ENCODE measurements at places on chromosomes 7 and 10.

- no peak for DNase-seq
Observed at GRCh38 chr7:69172357-69173077, 425.8 kb upstream of the AUTS2 start.

GRCh38 chr10:100008708-100009282 is 952 bp downstream of the DNMBP start:
- no peak for DNase-seq

DNA sequence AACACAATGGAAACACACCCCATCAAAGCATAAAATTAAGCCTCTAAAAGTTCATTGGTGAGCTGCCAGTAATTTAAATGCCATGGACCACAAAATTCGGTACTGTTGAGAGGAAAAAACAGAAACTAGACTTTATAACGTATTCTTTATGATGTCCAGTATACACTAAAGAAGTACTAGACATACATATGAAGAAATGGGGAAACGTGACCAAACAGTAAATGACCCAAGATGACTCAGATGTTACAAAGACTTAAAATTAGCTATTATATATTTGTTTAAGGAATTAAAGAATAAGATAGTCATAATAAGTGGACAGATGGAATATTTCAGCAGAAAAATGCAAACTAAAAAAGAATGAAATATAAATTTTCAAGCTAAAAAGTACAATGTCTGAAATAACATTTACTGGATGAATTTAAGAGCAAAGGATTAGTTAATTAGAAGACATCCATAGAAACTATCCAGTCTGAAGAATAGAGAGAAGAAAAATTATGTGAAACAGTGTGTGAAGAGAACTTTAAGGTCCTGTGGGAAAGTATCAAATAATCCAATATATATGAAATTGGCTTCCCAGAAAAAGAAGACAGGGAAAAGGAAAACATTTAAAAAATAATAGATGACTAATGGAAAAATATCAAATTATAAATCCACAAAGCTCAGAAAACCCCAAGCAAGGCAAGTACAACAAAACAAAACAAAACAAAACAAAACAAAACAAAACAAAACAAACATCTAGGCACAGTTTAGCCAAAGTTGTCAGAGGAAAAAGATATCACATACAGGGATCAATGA is 69.4 kb downstream of the SAMD9 start:
- DNase-seq: no peak

DNA sequence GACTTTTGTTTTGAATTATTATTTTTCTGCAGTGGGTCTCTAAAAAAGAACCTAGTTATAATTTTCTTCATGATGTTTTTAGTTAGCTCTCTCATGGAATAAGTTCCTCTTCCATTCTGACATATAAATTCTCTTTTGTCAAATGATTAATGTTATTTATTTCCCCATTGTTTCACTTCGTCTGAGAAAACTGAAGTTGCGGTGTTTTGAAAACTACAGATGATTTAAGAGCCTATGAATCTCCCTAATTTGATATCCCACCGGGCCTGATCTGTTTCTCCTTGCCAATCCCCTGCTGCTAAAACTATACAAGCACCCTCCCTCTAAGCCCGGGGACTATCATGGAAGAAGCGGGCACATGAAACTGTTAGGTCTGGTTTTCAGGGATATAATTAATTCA is 41.4 kb downstream of the HTR7 start:
- no peak for DNase-seq

DNA sequence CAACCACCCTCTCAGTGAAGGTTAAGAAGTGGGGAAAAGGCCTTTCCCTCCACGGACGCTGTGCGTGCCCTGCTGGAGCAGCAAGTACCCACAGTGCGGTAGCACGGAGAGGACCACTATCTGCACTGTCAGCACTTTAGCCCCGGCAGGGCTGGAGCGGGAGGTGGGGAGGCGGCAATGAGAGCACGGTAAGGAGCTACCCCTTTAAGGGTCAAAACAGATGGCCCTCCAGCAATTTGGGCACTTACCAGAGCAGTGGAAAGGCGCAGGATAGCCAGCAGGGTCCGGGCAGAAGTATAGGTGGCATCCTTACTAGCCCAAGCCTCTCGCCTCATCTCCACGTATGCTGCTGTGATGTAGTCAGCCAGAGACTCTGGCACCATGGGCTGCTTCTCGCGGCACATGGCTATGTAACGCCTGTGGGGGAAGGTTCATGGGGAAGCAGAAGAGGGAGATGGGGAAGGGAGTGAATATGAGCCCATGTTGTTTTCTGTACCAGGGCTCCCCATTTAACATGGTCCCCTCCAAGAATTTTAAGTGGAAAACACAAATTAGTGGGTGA is 5.2 kb downstream of the COPS6 start:
- no peak for DNase-seq

- no peak for DNase-seq
Observed at GRCh38 chr10:97095701-97096260, 90.0 kb downstream of the SLIT1 start.

- no peak for DNase-seq
Observed at GRCh38 chr7:48427671-48428070, 256.4 kb downstream of the ABCA13 start.

GRCh38 chr7:128932862-128933179 is 4.9 kb upstream of the IRF5 start:
- DNase-seq: no peak

GRCh38 chr7:142025896-142026295 is 30.2 kb downstream of the MGAM start:
- no peak for DNase-seq

- DNase-seq: no peak
Observed at GRCh38 chr7:100589341-100589947, 3.3 kb downstream of the FBXO24 start.

- DNase-seq: no peak
Observed at GRCh38 chr10:102712089-102712488, 2.1 kb downstream of the ARL3 start.

- DNase-seq: no peak
Observed at GRCh38 chr7:128725531-128725930, 13.6 kb upstream of the CALU start.

DNA sequence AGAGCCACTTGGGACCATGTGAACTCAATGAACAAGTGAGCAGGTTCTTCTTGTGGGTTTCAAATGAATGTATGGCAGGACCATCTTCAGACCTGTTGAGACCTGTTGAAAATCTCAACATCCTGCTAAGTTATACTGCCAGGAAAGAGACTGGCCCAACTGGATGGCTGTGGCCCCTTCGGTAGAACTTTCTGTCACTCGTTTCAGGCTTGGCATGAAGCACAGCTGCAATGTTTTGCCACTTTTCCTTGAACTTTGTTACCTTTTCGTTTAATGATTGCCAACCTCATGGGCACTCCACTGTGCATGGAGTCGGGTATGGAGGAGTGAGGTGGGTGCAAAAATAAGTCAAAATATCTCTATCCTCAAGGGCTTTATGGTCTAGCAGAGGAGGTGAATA is 36.7 kb upstream of the SLC35B4 start:
- DNase-seq: no peak

DNA sequence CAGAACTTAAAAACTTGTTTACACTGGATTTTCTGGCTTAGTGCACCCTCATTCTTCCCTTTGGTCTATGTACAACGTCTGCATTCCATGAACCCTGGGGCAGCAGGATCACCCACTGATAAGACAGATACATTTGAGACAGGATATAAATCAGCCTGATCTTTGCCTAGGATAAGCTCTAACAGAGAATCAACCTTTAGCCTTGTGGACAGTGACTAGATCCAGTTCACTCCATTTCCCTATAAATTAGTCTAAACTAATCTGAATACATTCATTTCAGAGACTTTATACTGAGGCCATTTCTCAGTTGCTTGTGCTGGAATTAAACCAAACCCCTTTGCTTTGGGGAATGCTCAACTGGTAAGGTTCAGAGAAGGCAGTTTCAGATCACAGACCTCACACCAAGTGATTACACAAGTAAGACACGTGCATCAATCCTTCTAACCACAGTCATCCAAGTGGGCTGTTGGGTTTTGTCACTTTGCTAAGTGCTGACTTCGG is 639.8 kb upstream of the FZD8 start:
- DNase-seq: no peak

- no peak for DNase-seq
Observed at GRCh38 chr7:94655126-94655847, 646 bp downstream of the SGCE start.

GRCh38 chr7:139875821-139876241 is 46.8 kb downstream of the TBXAS1 start:
- no peak for DNase-seq

GRCh38 chr10:123284022-123284421 is 129.8 kb downstream of the BUB3 start:
- no peak for DNase-seq

GRCh38 chr10:72334196-72334824 is 20.4 kb downstream of the DNAJB12 start:
- no peak for DNase-seq

DNA sequence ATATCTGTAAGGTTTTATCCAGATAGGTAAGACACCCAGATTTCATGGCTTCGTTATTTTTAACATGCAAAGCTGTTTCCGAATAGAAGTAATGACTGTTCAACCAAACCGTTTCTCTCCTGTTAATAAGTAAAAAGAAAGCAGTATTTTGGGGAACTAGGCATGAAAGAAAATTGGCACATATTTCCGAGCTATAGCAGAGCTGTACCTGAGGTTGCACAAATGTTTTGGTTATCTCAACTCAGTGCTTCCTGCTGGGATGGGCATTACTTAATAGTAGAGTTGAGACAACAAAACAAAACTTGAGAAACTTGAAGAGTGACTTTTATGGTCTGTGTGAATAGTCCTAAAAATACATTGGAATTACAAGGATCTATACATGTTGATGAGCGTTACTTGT is 564.3 kb upstream of the SORCS1 start:
- no peak for DNase-seq

DNA sequence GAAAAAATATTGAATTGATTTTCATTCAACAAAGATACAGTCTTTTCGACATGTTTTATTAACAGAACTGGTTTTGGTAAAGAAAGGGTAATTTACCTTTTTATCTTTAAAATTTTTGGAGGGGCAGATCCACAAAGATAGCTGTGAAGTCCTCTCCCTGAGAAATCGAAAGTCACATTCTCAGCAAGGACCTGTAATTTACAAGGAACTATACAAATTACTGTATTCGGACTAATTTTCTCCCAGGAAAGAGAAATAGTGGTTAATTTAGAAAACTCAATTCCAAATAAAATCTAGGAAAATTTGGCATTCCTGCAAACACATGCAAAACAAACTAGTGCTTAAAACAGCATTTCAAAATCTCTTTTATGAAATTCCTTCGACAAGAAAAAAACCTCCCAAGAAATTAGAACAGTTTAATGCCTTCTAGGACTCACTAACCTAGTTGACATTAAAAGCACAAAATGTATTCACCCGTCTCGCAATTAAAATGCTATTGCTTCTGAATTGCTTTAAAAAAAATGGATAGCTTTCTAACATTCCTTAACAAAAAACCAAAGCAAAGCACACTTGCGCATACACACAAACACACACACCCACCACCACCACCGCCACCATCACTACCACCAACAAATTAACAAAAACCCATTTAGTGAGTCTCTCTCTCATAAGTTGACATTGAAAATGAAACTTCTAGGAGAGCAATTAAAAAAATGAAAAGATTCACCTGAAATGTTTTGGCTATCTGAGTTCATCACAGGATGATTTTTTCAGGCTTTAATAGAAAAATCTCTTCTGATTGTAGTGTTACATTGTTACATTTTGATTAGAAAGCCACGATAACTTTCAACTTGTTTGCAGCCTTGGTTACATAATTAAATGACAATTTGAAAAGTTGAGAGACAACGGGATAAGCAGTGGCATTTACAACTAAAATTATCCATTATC is 4.0 kb upstream of the NKX2-3 start:
- DNase-seq: no peak

DNA sequence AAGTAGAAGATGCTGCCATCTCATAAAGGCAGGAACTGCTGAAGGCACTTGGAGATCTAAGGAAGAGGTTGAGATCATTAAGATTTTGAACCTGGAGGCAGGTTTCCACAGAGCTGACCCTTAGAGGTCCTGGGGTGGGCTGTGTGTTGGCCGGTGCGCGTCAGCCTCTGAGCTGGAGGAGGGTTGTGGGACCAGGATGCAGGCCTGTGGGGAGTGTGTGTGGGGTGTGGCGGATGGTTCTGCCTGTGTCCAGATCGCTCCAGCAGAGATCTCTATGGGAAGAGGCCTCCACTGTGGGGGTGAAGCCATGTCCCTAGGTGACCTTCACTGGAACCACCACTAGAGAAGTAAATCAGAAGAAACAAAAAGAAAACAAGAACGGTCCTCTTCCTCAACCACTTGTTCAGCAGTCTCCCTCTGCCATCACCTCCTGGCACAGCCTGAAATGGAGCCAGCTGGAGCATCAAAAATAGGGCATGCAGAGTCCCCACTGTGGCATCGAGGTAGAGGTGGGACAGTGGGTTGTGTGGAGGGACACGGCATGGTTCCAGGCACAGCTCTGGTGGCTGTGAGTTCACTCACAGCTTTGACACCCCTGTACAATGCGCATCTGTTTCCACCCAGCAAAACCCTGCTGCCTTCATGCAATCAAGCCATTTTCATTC is 453.8 kb downstream of the TCERG1L start:
- no peak for DNase-seq

- no peak for DNase-seq
Observed at GRCh38 chr10:72679838-72680241, 12.1 kb upstream of the MCU start.
